ENCODE measurements at places on chromosomes 1 and 21. TPM values are rescaled to one million over a fixed set of nuclear protein-coding genes. Genes with fewer than 3 reads are reported as not detected.

The RNU1-4 gene
- 3,430 TPM for total RNA-seq

The SLAMF8 gene
- total RNA-seq, result 1.8 TPM

The AKNAD1 gene
- not detected for total RNA-seq

The BMP8B gene
- 0.68 TPM for total RNA-seq

The SPATA46 gene
- total RNA-seq, result not detected

The MCL1 gene
- 303 TPM for total RNA-seq

The LINGO4 gene
- total RNA-seq, result not detected

The TAS1R3 gene
- total RNA-seq, result 1.2 TPM

The PLA2G2A gene
- total RNA-seq, result not detected

The ZDHHC18 gene
- 52.9 TPM for total RNA-seq

The APCS gene
- total RNA-seq, result not detected

DNA sequence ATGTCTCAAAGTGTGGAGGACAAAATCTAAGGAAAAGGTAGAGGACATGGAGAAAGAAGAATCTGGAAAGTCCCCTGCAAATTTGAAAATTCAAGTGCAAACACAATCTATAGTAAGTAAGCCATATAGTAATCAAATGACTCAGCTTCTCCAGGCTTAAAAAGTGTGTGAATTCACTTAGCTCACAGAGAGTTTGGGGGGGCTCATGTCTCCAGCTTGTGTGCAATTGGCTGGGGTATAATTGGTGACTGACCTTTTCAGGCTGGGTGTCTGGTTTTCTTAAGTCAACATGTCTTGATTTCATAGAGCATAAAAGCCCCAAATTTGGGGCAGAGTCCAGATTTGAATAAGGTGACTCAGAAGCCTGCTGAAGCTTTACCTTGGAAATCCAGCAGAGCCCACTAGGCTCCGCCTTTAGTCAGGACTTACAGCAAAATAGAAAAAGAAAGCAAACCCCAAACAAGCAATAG, 8.6 kb downstream of the CLDN14 start:
- no peaks in the 10 kb centered on the region for H3K4me1 ChIP-seq
- H3K36me3 ChIP-seq, result no peaks in the 10 kb centered on the region
- no peak overlapping the region for H3K4me3 ChIP-seq

DNA sequence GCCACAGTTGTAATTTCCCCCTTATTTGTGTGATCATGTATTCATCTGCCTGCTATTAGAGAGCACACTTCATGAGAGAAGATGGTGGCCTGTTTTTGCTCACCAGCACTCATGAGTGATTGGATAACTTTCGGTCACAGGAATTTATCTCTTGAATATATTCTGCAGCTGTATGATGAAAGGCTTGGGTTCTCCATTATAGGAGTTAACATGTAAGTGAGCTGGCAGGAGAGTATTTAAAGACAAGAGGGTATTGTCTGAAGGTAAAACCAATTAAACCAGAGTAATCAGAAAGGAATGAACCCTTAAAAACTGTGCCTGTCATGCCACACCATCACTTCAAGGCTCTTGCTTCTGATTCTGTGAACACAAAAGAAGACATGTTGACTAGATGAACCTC, 574.9 kb upstream of the CAMK1G start:
- no peak for DNase-seq
- H3K4me3 ChIP-seq, result no peak overlapping the region
- no peak overlapping the region for H3K27ac ChIP-seq

DNA sequence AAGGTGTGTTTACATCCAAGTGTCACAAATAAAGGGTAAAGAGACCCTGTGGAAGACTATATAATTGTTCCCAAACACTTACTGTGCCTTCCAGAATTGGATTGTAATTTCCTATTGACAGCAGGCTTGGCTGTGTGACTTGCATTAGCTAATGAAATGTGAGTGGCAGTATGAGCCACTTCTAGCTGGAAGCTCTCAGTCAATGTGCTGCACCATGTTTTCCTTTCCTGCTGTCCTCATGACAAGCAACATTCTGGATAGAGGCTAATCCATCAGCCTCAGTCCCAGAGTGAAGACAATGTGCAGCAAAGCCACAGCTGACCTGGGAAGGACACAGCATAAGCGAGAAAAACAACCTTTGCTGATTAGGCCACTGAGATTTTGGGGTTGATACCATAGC, 5.9 kb upstream of the FOXJ3 start:
- no peak for DNase-seq
- H3K36me3 ChIP-seq, result no peaks in the 10 kb centered on the region
- H3K27me3 ChIP-seq, result peaks cover 2% of the 10 kb centered on the region
- H3K4me1 ChIP-seq, result peaks cover 10% of the 10 kb centered on the region
- no peak overlapping the region for H3K27ac ChIP-seq

DNA sequence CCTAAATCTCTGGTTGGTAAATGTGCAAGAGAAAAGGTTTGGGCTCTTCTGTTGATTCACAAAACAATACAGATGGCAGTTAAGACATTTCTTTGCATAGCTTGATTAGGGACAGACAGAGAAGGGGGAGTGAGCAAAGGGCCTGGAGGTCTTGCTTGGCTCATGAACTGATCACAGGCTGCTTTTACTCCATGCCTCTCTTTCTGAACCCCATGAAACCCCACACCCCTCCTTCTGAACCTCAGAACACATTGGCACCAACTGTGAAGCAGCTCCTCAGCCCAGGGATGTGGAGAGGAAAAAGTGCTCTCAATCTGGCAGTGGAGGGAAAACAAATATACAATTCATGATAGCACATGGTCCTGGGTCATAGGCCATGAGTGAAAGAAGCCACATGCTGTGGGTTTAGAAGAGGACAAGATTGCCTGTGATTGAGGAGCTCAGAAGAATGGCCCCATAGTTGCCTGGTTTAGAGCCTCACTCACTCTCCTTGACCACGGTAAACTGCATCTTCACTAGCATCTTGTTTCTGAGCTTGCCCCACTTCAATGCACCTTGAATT, 111.6 kb upstream of the GADD45A start:
- H3K4me1 ChIP-seq, result peaks cover 2% of the 10 kb centered on the region
- H3K4me3 ChIP-seq, result no peak overlapping the region
- no peaks in the 10 kb centered on the region for H3K36me3 ChIP-seq
- peaks cover 2% of the 10 kb centered on the region for H3K27me3 ChIP-seq
- DNase-seq, result no peak
- no peak overlapping the region for H3K27ac ChIP-seq

DNA sequence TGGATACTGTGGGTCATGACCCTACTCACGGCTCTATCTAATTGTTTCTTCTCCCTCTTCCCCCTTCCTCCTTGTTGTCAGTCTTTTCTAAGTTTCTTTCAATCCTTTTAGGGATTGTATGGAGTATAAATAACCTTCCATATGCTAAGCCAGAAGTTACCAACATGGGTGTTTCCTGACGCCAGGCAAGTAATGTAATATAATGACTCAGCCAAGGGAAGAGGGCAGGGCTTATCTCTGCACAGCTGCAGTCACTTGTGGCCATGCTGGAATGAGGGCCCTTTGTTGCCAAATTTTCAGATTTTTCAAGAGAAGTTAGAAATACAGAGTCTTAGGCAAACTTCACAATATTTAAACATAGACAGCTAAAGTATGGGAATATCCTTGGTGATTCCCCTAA, 194.6 kb downstream of the ST6GALNAC3 start:
- H3K27ac ChIP-seq, result peak overlapping the region; percentile 95
- peaks cover 57% of the 10 kb centered on the region for H3K4me1 ChIP-seq
- H3K4me3 ChIP-seq, result peak overlapping the region; percentile 65

DNA sequence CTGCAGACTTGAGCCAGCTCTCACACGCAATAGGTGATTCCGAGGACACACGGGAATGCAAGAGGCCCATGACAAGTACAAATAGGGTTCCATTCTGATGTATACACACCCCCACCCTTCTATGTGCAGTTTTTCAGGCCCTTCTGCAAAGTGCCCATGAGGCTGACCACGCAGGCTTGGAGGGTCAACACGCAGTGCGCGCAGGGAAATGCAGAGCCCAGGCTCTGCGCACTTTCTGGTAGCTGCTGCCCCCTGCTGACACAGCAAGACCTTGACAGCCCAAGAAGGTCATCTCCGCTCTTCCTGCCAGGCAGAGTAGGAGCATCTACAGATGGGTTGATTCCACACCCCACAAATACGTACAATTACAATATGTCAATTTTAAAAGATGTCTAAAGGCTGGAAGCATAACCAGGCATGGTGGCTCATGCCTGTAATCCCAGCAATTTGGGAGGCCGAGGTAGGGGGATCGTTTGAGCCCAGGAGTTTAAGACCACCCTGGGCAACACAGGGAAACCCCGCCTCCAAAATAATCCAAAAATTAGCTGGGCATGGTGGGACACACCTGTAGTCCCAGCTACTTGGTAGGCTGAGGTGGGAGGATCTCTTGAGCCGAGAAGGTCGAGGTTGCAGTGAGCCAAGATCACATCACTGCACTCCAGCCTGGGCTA, 18.5 kb downstream of the SH3BP5L start:
- H3K4me1 ChIP-seq, result peaks cover 7% of the 10 kb centered on the region
- peak; percentile 67 for DNase-seq
- peaks cover 2% of the 10 kb centered on the region for H3K36me3 ChIP-seq
- no peak overlapping the region for H3K27ac ChIP-seq

DNA sequence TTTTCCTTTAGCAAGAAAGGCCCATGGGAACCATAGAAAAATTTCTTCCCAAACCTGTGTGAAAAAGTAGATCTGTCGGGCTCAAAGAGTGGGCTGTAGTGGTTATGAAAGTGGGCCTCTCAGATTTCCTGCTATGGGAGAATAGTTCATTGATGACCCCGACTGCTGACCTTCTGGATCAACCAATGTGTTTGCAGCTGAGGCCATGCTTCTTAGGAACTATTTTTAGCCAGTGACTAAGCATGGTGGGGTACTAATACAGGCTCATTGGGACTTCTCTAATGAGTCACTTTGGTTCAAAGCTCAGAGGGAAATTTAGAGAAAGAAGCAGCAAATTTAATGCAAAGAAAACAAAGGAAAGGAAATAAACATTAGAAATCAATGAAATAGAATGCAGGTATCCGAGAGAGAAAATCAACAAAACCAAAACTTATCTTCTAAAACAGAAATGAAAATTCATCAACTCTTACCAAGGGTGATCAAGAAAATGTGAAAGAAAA, 12.6 kb upstream of the PSMA5 start:
- no peak overlapping the region for H3K4me3 ChIP-seq
- H3K27ac ChIP-seq, result no peak overlapping the region
- H3K36me3 ChIP-seq, result no peaks in the 10 kb centered on the region
- no peaks in the 10 kb centered on the region for H3K4me1 ChIP-seq
- H3K27me3 ChIP-seq, result no peaks in the 10 kb centered on the region

DNA sequence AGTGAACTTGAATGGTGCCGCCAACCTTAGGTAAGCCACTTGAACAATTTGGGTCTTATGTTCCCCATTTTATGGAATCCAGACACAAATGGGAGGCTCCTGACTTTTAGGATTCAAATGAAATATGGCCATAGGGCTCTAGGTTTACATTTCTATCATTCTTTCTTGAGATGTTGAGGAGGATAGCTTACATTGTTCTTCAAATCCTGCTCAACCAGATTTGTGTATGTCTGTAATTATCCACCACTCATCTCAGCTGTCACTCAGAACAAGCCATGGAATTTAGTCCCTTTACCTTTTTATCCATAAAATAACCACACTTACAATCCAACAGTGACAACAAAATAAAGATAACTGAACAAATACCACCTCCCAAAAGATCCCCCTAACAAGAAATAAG, 682.9 kb upstream of the PTBP2 start:
- no peaks in the 10 kb centered on the region for H3K27me3 ChIP-seq
- no peak for DNase-seq
- H3K27ac ChIP-seq, result no peak overlapping the region

DNA sequence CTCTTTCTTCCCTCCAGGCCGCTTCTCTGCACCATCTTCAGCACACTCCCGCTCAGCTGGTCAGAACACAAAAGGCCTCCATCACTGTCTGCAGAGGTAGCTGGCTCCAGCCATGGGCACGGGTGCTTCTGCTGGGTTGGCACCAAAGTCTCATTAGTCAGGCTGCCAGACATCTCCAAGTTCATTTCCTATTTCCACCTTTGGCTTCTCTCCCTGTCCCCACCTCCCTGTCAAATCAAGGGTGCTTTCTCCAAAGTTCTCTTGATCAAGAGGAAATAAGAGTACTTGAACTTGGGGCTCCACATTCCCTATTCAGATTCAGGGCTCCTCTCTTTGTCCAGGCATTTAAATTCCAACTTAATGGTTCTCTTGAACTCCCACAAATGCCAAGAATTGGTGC, 33.9 kb upstream of the GRIK3 start:
- H3K27me3 ChIP-seq, result peaks cover 7% of the 10 kb centered on the region
- H3K4me1 ChIP-seq, result no peaks in the 10 kb centered on the region
- DNase-seq, result no peak
- H3K36me3 ChIP-seq, result no peaks in the 10 kb centered on the region

GRCh38 chr1:27068922-27069321, 56.3 kb upstream of the TENT5B start:
- DNase-seq, result no peak
- no peaks in the 10 kb centered on the region for H3K27me3 ChIP-seq
- no peaks in the 10 kb centered on the region for H3K4me1 ChIP-seq

DNA sequence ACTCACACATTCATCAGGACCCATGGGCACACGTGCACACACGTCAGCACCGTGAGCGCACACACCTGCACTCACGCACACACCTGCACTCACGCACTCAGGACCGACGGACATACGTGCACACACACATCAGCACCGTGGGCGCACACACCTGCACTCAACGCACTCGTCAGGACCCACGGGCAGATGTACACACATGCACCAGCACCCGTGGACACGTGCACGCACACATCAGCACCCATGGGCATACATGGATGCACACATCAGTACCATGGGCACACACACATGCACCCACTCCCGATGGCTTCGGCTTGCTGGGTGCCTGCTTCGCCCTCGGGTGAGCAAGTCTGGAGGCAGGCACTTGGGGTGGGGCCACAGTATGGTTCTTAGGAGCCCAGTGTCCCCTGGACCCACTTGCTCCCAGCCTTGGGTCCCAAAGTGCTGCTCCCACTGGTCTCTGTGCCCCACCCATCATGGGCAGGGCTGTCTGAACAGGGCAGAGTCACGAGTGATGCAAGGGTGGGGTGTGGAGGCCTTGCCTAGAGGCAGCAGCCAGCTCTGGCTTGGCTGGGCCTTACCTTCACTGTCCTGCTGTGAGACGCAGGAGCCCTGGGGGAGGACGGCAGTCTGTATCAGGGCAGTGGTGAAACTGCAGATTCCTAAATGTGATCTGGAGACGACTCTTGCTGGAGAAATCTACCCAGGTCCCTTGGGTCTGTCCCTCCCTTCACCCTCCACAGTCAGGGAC, 49.8 kb downstream of the SKI start:
- no peak overlapping the region for H3K4me3 ChIP-seq
- peaks cover 14% of the 10 kb centered on the region for H3K36me3 ChIP-seq
- H3K27ac ChIP-seq, result no peak overlapping the region
- H3K4me1 ChIP-seq, result peaks cover 14% of the 10 kb centered on the region
